ENCODE measurements at places on chromosomes 16 and 17. TPM values are rescaled to one million over a fixed set of nuclear protein-coding genes. Genes with fewer than 3 reads are reported as not detected.

Gene CX3CL1
- under 0.01 TPM for total RNA-seq

Gene ARHGAP23
- 74.5 TPM for total RNA-seq

Gene HSD3B7
- 4.1 TPM for total RNA-seq

Gene TPPP3
- total RNA-seq = under 0.01 TPM

Gene SPAG5
- 1.0 TPM for total RNA-seq

Gene SMG1
- 154 TPM for total RNA-seq

Gene TIMP2
- 14.2 TPM for total RNA-seq

Gene C16orf86
- 0.85 TPM for total RNA-seq

Gene LRRC37A
- 1.4 TPM for total RNA-seq

Gene DNAI2
- total RNA-seq = 0.07 TPM

Gene TBC1D3C
- not detected for total RNA-seq

Gene CD300LG
- total RNA-seq = not detected

Gene CIITA
- 0.64 TPM for total RNA-seq

Gene ITGAX
- total RNA-seq = not detected

Gene SEPTIN1
- total RNA-seq = 0.07 TPM

Measured in nasal cavity respiratory epithelium epithelial cell of viscerocranial mucosa (primary cell).